ENCODE measurements at places on chromosomes 3 and 15.

DNA sequence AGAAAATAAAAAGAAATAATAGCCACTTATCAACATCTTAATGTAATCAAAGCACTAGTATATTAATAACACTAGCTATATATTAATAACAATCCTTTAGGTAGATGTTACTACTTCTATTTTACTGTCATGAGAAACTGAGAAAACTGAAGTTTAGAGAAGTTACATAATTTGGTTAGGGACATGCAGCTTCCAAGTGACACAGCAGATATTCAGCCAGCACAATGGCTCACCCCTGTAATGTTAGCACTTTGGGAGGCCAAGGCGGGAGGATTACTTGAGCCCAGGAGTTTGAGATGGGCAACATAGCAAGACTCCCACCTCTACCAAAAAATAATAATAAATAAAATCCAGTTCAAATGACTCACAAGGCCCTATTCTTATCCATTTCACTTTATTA is 1.9 kb upstream of the UBR1 start:
- DNase-seq = no peak

- no peak for DNase-seq
Measured at GRCh38 chr3:181940703-181941102, 229.0 kb downstream of the SOX2 start.

- DNase-seq = no peak
Measured at GRCh38 chr15:92624401-92624991, 31.1 kb downstream of the FAM174B start.

- DNase-seq = no peak
Measured at GRCh38 chr15:89123181-89123525, 34.9 kb downstream of the ABHD2 start.

GRCh38 chr3:196883361-196883760 is 15.6 kb downstream of the SENP5 start:
- DNase-seq = no peak

GRCh38 chr3:126845920-126846715 is 136.8 kb upstream of the PLXNA1 start:
- no peak for DNase-seq

DNA sequence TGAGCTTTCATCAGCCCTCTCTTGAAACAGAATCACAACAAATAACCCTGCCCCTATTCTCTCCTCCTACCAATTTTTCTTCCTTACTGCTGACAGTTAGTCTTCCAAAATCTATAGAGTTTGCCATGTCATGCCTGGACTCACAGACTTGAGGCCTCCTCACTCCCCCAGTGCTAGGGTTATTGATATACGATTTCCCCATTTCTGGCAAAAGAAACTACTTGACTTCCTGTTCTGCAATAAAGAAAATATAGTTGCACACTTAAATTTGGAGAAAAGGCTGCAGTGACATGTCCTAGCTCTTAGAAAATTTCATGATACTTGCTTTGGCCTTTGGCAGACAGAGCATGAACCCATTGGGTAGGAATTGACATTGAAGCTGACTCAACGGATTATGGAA is 75.9 kb downstream of the CYP19A1 start:
- DNase-seq = no peak

- no peak for DNase-seq
Measured at GRCh38 chr3:187165144-187165543, 25.8 kb upstream of the RPL39L start.

- no peak for DNase-seq
Measured at GRCh38 chr15:59159210-59159609, 47.4 kb upstream of the LDHAL6B start.

DNA sequence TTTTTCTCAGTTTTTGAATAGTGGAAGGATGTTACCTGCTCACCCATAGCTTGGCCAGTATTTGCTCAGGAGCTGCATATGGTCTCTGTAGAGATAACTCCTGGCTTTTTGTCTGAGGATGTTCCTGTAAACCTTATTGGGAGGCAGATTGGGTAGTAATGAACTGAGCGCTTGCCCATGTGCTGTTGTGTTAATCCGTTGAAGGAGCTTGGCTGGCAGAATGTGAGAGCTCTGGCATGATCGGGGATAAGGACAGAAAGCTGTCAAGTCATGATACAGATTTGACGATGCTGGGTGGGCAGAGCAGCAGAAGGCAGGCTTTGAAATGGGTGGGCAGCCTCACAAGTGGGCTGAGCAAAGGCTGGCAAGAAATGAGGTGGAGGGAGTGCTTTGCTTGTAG is 27.4 kb downstream of the SH3GL3 start:
- no peak for DNase-seq

DNA sequence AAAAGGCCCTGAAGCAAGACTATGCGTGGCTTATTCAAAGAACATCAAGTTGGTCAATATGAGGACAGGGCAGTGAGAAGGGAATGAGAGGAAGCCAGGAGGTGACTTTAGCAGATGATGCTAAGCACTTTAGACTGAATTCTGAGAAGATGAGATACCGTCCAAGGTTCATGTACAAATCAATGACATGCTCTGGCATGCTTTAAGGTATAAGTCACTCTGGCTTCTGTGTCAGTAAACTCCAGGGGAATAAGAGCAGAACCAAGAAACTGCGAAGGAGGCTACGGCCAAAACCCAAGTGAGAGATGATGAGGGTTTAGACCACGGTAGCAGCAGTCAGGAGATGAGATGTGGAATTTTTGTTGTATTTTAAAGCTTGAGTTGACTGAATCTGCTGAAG is 8.9 kb upstream of the CCDC50 start:
- no peak for DNase-seq

GRCh38 chr15:52540374-52541012 is 11.8 kb upstream of the MYO5A start:
- DNase-seq = no peak

DNA sequence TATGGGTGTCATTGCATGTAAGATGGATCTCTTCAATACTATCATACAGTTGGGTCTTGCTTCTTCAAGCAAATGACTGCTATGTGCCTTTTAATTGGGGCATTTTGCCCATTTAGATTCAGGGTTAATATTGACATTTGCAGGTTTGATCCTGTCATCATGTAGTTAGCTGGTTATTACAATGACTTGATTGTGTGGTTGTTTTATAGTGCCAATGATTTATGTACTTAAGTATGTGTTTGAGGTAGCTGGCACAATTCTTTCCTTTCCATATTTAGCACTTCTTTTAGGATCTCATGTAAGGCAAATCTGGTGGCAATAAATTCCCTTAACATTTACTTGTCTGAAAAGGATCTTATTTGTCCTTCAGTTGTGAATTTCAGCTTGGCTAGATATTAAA is 267.5 kb downstream of the VGLL3 start:
- DNase-seq = no peak

GRCh38 chr3:154229217-154229590 is 95.1 kb downstream of the DHX36 start:
- DNase-seq = no peak

DNA sequence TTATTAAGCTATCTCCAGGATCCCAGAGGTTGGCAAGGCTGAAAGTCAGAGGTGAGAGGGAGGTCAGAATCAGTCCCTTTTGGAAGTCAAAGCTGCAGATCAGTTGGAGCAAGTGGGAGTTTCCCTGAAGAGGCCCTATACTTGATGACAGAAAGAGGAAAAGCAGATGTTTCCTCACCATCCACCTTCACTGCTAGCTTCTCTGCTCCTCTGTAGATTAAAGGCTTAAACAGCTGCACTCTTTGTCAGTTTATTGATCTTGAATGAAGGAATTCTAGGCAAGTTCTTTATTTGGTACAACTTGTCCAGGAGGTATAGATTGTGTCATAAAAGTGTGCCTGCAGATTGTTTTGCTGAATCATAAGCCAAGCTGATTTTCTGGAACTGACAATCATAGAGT is 408.2 kb upstream of the TGFBR2 start:
- no peak for DNase-seq

- no peak for DNase-seq
Measured at GRCh38 chr3:82259994-82260393, 498.5 kb upstream of the GBE1 start.

- DNase-seq = no peak
Measured at GRCh38 chr3:183018421-183019192, 38.3 kb upstream of the DCUN1D1 start.

DNA sequence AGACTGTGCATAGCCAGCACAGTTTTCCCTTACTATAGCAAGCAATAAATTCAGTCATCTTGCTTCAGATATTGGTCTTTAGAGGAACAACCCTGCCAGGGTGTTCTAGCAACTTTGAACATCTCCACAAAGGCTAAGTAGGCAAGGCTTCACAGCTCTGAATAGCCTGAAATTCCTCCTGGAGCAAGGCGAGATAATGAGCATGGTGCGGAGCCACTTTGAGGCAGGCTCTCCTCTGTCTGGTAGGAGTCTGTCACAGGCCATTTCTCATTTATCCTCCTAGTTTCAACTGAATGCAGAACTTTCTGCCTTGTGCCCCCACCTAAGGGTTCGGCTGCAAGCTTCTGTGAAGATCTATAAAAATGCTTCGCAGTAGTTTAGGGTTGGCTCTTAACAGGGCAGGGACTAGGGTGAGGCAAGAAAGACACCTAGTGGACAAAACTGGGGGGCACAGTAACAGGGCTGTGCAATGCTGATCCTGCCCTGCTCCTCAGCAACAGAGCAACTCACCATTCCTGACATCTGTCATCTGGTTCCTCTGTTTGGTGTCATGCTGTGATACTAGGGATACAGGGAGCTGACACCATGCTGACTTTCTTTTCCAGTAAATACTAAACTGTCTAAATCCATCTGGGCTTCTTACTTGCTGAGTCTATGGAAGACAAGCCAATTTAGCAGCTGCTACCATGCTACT is 16.6 kb upstream of the EHHADH start:
- DNase-seq = no peak
